Left cardiac atrium (tissue), 4 donors: ENCODE measurements at places on chromosomes 1 and 21. TPM values are rescaled to one million over a fixed set of nuclear protein-coding genes. Genes with fewer than 3 reads are reported as not detected.
A peak's percentile ranks its signal among the peaks of the same experiment; 100 is the strongest.

The PLA2G2A gene
- 1,124 TPM for total RNA-seq

- DNase-seq = no peak
Measured at GRCh38 chr1:12447307-12447706, 170.7 kb downstream of the DHRS3 start.

DNA sequence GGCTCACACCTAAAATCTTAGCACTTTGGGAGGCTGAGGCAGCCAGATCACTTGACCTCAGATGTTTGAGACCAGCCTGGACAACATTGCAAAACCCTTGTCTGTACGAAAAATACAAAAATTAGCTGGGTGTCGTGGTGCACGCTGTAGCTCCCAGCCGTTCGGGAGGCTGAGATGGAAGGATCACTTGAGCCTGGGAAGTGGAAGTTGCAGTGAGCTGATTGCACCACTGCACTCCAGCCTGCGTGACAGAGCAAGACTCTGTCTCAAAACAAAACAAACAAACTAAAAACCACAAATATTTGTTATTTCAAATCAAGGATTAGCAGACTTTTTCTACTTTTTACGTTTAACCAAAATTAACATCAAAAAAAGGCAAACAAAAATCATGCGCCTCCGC lies 31.3 kb downstream of the INKA2 start:
- no peak for DNase-seq

DNA sequence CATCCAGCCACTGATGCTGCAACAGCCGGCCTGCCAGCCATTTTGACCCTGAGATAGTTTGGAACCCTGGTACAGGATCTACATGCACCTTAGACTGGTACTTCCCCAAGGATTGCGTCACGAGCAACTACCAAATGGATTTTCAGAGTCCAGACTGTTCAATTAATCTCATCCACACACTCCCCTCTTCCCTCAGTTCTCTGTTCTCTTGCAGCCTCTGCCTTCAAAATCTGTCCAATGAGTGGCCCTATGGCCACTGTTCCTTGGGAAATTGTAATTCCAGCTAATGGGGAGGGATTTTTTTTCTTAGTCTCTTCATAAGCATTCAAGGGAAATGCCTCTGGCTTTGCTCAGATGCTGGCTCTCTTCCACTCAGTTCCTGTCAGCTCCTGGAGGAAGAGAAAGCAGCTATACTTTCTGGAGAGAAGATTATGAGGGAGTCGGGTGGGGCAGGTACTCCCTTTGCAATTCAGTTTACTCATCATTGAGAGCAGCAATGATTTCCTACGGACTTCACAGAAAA lies 19.8 kb upstream of the UAP1 start:
- peak; percentile 75 for DNase-seq
